ENCODE measurements at places on chromosomes 2 and 18. TPM values are rescaled to one million over a fixed set of nuclear protein-coding genes. Genes with fewer than 3 reads are reported as not detected.
A peak's percentile ranks its signal among the peaks of the same experiment; 100 is the strongest.

BCL11A gene
- polyA plus RNA-seq: 1.5 TPM

GRCh38 chr2:190507135-190507534 is 27.4 kb downstream of the NEMP2 start:
- H3K4me3 ChIP-seq: no peak overlapping the region
- H3K36me3 ChIP-seq: peaks cover 16% of the 10 kb centered on the region
- peaks cover 1% of the 10 kb centered on the region for H3K4me1 ChIP-seq
- no peaks in the 10 kb centered on the region for H3K27me3 ChIP-seq
- no peak overlapping the region for H3K27ac ChIP-seq

TCF23 gene
- 0.01 TPM for polyA plus RNA-seq

FIGN gene
- 0.42 TPM for polyA plus RNA-seq

GRCh38 chr2:8576525-8577167 is 105.2 kb upstream of the ID2 start:
- peaks cover 4% of the 10 kb centered on the region for H3K4me1 ChIP-seq
- no peaks in the 10 kb centered on the region for H3K27me3 ChIP-seq
- no peak overlapping the region for H3K4me3 ChIP-seq
- no peak overlapping the region for H3K27ac ChIP-seq
- peak; percentile 93 for DNase-seq

ANKRD29 gene
- polyA plus RNA-seq: 12.5 TPM

- no peaks in the 10 kb centered on the region for H3K4me1 ChIP-seq
- no peak for DNase-seq
- H3K27ac ChIP-seq: no peak overlapping the region
- H3K36me3 ChIP-seq: no peaks in the 10 kb centered on the region
These were observed 153.7 kb upstream of the SERTAD2 start for GRCh38 chr2:64807417-64807816.

- DNase-seq: peak; percentile 45
- no peaks in the 10 kb centered on the region for H3K36me3 ChIP-seq
- H3K4me3 ChIP-seq: no peak overlapping the region
- H3K4me1 ChIP-seq: no peaks in the 10 kb centered on the region
These were observed 38.8 kb downstream of the AQP4 start for GRCh38 chr18:26826656-26827235.

FBXO41 gene
- polyA plus RNA-seq: 0.93 TPM
